Nephron progenitor cell (in vitro differentiated cells): ENCODE measurements at places on chromosomes 3 and 15.

GRCh38 chr15:85702321-85703101, 92.2 kb downstream of the KLHL25 start:
- no peak for DNase-seq

GRCh38 chr3:14235003-14235911, 56.6 kb downstream of the LSM3 start:
- DNase-seq, result no peak

DNA sequence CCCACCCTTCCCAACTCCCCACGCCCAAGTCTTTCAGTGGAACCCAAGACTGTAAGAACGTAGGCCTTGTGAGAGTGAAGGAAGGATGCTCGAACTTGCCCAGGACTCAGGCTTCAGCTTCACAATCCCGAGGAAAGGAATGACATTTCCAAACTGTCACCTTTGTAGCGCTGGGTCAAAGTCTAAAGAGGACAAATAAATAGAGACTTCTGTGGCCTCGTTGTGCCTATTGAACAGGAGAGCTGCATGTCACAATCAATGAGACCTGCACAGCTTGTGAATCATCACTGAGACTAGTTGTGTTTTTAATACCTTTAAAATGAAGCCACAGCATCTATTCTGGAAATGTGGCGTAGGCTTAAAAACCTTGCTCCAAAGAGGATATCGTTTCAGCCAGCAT, 222.8 kb upstream of the ST8SIA2 start:
- DNase-seq, result no peak

DNA sequence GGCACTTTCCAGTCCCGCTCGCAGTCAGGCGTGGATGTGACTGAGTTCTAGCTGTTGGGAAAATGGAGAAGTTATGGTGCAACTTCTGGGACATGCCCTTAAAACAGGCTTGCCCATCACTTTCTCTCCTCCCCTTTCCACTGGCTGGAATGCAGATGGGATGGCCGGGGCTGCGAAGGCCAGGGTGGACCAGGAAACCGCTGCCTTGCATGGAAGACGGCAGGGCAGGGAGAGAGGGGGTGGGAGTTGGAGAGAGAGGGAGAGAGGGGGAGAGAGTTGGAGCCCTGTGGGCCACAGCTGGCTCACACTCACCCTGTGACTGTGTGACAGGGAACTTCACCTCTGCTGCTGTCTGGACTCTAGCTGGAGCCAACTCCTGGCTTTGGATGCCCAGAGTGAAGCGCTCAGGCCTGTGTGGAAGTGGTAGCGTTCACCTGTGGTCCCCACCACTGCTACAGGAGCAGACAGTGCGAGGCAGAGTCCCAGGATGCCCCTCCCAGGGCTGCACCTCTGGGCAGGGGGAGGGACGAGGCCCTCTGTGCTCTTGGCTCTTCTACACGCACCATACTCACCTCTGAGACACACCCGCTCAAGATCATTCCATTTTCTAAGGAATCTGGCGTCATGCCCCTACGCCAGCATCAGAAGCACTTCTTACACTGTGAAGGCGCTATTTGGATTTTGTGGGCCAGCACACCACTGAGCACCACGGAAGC, 36.6 kb downstream of the KLHL25 start:
- DNase-seq, result no peak

GRCh38 chr15:95669146-95669922, 661.2 kb upstream of the NR2F2 start:
- peak; percentile 25 for DNase-seq

GRCh38 chr3:192655628-192656027, 71.7 kb downstream of the FGF12 start:
- DNase-seq, result no peak

DNA sequence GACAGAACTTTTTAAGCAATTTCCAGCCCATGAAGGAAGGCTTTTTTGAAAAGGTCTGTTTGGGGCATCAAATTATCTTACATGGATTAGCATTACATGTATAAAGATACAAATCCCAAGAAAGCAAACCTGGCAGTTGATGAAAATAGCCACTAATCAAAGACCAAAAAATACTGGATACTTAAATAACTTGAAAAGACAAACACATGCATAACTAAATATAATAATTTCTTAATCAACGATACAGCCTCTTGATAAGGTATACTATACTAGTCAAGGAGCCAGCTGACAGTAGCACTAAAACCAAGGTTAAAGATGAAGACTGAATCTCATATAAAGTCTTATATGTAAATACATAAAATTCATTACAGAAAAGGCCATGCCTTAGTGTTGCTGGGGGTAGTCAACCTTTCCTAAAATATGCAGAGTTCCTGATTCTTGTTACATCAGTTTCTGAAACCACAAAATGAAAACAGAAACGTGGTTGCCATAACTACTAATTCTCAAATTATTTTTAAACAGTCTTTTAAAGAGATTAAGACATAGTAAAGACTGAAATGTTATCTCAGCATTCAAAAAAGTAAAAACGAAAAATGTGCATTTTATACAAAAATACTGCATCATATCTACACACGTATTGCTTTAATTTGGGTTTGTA, 2.0 kb downstream of the ANKRD28 start:
- no peak for DNase-seq

DNA sequence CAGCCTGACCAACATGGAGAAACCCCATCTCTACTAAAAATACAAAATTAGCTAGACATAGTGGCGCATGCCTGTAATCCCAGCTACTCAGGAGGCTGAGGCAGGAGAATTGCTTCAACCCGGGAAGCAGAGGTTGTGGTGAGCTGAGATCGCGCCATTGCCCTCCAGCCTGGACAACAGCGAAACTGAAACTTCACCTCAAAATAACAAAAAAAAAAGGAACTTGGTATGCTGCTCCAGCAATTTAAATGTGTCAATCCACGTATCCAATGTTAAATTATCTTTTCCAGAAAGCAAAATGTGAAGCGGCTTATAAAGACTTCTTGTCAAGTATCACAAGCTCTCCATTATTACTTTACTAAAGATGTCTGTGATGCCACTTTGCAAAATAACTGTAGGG, 9.9 kb upstream of the ARIH1 start:
- no peak for DNase-seq
